ENCODE measurements at places on chromosomes 2 and 18.

GRCh38 chr18:23498117-23498516, 5.2 kb upstream of the RMC1 start:
- DNase-seq: no peak

DNA sequence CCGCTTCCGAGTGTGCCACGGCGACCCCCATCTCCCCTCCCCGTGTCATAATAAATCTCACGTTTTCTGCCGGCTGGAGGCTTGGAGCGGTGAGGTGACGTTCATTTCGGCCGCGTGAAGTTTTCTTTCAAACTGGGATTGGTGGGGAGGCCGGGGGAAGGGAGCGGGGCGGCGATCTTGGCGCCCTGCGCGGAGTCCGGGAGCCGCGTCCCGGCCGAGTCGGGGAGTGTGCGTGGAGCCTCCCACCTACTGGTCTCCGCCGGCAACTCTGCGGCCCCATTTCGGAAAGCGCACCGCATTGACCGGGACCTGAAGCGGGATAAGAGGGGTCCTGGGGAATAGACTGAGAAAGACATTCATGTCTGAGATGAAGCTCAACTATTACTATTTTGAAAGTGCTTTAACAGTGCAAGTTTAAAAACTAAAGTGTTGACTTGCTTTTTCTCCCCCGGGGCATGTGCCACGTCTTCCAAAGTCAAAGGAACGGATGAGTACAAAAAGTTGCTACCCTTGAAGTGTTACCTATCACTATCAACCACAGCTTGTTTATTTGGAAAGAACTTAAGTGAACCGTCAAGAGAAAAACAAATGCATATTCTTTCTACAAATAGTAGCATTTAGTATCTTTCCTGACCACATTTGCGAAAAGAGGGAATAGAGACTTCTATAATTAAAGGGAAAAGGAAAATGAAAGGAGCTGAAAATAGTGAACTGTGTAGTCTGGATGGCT, 818 bp upstream of the IKZF2 start:
- DNase-seq: peak; percentile 73

- DNase-seq: no peak
Measured at GRCh38 chr18:44564922-44565321, 115.8 kb upstream of the SETBP1 start.

- no peak for DNase-seq
Measured at GRCh38 chr2:40803900-40804299, 352.0 kb upstream of the SLC8A1 start.

DNA sequence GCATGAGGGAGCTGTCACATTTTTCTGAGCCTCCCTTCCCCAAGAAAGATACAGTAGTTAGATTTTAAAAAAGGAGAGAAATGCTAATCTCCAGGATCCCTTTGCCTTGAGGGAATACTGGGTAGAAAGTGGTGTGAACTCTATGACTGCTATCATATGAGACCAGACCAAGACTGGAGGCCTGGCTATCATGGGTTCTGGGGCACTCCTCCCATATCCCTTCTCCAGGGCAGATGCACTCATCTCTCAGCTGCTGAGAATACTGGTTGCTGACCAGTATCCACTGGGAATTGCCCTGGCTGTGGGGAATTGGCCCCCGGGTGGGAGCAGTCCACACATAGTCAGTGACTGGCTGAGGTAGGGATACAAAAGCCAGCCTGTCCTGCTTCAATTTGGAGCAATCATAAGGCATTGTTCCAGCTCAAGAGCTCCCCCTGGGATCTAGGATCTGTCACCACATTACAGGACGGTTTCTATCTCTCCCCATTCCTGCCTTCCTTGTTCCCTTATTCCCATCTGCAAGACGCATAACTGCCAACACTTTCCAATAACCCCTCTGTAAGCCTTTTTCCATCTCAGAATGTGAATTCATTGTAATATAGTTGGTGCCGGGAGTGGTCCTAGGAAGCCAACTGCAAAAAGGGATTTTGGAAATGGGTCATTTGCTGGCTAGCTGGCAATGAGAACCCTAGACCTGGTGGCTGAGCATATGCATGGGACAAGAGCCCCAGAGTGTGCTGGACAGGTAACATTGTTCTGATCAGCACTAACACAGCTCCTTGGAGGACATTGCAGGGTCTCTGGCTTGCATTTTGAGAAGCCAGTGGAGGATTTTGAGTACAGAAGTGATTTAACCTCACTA, 35.4 kb upstream of the REEP1 start:
- peak; percentile 51 for DNase-seq

Measured in endothelial cell (in vitro differentiated cells).